ENCODE measurements at places on chromosomes 13 and 19. TPM values are rescaled to one million over a fixed set of nuclear protein-coding genes. Genes with fewer than 3 reads are reported as not detected.

DNA sequence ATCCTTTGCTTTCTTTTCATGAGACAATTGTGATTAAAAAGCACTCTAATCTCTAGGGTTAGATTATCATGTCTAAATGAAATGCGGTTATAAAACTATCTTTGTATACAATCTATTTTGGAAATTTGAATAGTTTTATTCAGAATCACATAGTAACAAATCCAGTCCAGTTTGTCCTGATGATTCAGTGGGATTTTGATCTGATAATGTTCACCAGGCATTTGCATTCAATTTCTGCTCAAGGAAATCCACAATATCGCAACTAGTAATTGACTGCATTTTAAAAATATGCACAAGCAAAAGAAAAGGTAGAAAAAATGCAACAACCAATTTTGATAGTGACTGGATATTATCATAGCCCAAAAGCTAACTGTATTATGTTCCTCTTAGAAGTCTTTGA lies 63.8 kb downstream of the ITGBL1 start:
- no peaks in the 10 kb centered on the region for H3K4me1 ChIP-seq
- H3K27me3 ChIP-seq = no peaks in the 10 kb centered on the region
- DNase-seq = no peak
- no peaks in the 10 kb centered on the region for H3K36me3 ChIP-seq
- H3K27ac ChIP-seq = no peak overlapping the region
- H3K4me3 ChIP-seq = no peak overlapping the region

GRCh38 chr13:51397262-51397941 lies 55.4 kb downstream of the INTS6 start:
- H3K4me1 ChIP-seq = no peaks in the 10 kb centered on the region
- no peak overlapping the region for H3K27ac ChIP-seq
- no peak for DNase-seq
- no peaks in the 10 kb centered on the region for H3K27me3 ChIP-seq

- H3K27me3 ChIP-seq = peaks cover 59% of the 10 kb centered on the region
- peaks cover 18% of the 10 kb centered on the region for H3K4me1 ChIP-seq
- H3K36me3 ChIP-seq = no peaks in the 10 kb centered on the region
- H3K27ac ChIP-seq = peak overlapping the region; percentile 98
- H3K4me3 ChIP-seq = peak overlapping the region; percentile 83
Observed at GRCh38 chr13:28496188-28496564, 1.2 kb upstream of the FLT1 start.

DNA sequence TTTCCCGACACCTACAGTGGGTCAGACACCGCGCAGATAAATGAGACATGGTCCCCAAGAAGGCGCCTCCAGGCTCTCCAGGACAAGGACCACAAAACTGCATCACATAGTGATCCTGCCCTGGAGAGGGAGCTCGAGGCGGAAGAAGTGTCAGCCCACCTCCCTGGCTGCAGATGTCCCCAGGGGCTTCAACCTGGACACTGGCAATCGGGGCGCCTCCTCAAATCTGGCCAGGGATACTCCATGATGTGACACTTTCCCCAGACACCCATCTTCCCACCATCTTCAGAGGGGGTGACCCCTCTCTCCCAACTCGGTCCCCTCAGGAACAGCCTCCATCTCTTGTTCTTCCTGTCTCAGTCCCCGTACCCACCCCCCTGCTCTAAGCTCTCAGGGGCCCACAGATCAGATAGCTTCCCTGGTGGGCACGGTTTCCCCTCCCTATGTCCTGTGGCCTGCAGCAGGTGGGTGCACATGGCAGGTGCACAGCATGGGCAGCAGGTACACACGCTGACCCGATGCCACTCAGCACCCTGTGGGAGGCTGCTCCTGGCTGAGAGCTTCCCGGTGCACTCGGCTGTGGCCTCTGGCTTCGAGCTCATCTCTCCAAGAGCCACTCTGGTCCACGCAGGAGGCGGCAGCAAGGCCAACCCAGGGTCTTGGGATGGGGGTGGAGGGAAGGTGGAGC lies 61.2 kb downstream of the PEPD start:
- H3K27me3 ChIP-seq = no peaks in the 10 kb centered on the region
- no peak overlapping the region for H3K27ac ChIP-seq
- DNase-seq = no peak
- H3K36me3 ChIP-seq = no peaks in the 10 kb centered on the region

DNA sequence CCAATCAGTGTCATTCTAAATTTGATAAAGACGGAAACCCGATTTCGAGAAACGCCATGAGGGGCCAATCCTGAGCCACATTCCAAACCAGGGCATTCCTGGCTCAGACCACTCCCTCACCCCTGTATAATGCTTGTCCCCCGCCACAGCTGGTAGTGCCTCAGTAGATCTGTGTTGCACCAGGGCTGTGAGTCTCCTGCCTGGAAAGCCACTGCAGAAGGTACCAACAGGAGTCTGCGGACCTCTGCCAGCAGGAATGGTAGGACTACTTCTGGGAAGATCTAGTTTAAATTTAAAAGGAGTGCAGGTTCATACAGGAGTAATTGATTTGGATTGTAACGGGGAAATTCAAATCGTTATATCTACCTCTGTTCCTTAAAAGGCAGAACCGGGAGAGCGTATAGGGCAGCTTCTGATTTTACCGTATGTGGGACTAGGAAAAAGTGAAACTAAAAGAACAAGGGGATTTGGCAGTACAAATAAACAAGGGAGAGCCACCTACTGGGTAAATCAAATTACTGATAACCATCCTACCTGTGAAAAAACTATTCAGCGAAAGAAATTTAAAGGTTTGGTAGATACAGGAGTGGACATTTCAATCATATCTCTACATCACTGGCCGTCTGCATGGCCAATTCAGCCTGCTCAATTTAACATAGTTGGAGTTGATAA lies 20.8 kb upstream of the ZNF266 start:
- no peak overlapping the region for H3K4me3 ChIP-seq
- H3K4me1 ChIP-seq = no peaks in the 10 kb centered on the region
- no peaks in the 10 kb centered on the region for H3K36me3 ChIP-seq
- no peak overlapping the region for H3K27ac ChIP-seq

The CBARP gene
- 2.0 TPM for total RNA-seq

- no peaks in the 10 kb centered on the region for H3K36me3 ChIP-seq
- no peak for DNase-seq
- no peaks in the 10 kb centered on the region for H3K27me3 ChIP-seq
- no peaks in the 10 kb centered on the region for H3K4me1 ChIP-seq
- H3K4me3 ChIP-seq = no peak overlapping the region
- no peak overlapping the region for H3K27ac ChIP-seq
Observed at GRCh38 chr13:43242040-43242439, 218.7 kb downstream of the DNAJC15 start.

DNA sequence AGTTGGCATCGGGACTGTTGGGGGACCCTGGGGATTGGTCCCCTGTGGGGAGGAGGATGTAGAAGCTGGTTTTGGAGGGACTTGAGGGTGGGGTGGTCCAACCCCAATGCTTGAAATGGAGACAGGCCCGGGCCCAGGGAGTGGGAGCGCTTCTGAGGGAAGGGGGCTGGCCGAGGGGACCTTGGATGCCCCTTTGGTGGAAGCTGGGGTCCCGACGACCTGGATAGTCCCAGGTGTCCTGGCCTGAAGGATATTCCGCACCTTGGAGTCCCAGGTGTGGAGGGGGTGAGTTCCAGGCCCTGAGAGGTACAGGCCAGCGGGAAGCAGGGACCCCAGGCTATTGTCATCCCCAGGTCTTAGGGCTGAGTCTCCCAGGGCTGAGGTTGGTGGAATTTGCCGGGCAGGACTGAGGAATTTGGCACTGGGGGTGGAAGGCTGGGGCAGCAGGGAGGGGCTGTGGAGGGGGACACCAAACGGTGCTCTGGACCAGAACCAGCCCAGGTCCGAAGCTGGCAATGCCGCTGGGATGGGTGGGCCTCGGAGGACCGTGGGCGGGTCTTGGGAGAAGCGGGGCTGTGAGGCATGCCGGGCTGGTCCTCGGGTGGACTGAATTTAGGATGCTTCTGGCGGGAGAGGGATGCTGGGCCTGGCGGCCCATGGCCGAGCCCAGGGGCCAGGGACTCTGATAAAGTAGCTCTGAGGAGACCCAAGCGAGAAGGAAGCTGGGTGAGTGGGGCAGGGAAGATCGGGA lies 1.8 kb downstream of the HDGFL2 start:
- DNase-seq = no peak
- H3K27ac ChIP-seq = no peak overlapping the region
- H3K27me3 ChIP-seq = no peaks in the 10 kb centered on the region
- peaks cover 25% of the 10 kb centered on the region for H3K4me1 ChIP-seq

All from heart right ventricle (tissue), 16 donors.